ENCODE measurements at places on chromosomes 7 and 10.

- DNase-seq, result no peak
Measured at GRCh38 chr7:55570218-55570873, 2.0 kb downstream of the VOPP1 start.

DNA sequence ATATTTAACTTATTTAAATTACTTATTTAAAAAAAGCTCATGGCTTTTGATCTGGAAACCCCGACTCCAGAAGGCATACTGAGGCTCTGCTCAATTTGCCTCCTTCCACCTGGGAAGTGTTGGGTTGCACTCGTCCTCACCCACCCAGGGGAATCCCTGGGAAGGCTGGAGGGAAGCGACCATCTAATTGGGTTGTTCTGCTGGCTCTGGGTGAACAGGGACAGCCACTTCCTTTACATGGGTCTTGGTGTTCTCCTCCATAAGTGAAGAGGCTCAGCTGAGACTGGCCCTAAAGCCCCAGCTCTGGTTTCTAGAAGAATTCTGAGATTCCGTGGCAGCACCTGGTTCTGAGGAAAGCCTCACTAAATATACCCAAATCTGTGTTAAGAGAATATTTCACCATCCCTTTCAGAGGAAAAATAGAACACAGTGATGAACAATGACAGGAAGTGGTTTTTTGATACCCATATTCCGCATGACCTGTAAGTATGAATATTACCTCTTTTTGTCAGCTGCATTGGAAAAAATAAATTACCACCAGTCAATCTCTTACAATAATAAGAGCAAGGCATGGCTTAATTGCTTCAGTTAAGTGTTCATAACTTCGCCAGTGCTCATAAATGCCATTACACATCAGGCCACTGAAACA is 131.1 kb upstream of the SHH start:
- no peak for DNase-seq

DNA sequence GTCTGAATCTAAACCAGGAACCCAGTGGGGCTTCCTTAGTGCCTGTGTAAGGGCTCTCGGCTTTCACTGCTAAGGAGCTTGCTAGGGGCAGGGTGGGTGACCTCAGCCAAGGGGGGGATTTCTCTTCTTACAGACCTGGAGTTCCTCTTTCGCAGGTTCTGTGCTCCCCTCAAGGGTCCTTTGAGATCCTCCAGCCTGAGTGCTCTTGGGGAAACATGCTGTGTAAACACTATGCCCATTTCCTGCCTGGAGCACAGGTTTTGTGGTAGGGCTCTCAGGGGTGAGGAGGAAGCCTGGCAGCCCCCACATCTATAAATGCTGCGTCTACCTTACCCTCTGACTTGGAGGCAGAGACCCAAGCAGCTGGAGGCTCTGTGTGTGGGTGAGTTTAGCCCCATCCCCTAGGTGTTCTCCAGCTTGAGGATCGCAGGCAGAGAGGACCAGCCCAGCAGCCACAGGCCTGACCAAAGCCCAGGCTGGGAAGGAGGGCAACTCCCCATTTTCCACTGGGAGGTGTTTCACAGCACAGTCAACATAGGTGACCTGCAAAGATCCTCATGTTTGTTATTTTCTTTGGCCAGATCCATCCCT is at the start of gene SFTPA1:
Gene SFTPA1, plus strand, starts transcription at position 339 of the 591 bp plus-strand sequence. CDS start 887 bp downstream, outside the sequence.
- DNase-seq, result no peak

DNA sequence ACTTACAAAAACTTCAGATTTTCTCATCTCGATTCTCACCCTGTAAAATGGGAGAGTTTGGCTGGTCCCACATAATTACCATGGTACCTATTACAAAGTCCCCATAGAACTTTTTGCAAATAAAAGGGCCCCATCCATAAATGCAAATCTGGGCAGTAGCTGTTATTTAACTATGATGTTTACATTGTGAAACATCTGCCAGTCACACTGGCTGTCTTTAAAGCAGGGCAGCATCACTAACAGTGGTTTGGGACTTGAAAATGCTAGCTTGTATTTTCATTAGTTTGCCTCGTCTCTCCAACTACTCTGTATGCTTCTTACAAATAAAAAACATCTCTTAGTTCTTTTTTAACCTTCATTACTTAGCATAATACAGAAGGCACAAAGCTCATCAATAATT is 240.7 kb downstream of the FZD1 start:
- no peak for DNase-seq

GRCh38 chr7:87984088-87984487 is 50.0 kb downstream of the ADAM22 start:
- no peak for DNase-seq

GRCh38 chr10:121594623-121595350 is 3.5 kb downstream of the FGFR2 start:
- DNase-seq, result no peak

DNA sequence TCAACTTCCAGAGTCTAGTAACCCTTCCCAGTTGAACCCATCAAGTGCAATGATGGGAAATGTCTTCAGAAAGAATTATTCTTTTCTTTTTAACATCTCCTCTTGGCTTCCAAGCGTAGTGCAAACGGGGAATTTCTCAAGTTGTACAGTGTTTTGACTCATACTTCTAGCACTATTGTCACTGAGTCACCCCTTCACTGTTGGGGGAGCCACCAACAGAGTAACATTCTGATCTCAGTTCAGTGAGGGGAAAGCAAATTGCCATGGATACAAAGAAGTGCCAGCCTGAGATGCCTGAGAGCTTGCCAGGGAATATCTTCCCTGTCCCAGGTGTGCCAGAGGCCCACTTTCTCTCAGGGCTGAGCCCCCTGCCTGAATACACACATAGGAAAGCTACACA is 31.0 kb downstream of the CYP3A5 start:
- DNase-seq, result no peak

GRCh38 chr10:80272793-80273522 is 16.5 kb downstream of the MAT1A start:
- DNase-seq, result no peak

- DNase-seq, result no peak
Measured at GRCh38 chr7:47652591-47652990, 70.7 kb upstream of the TNS3 start.

DNA sequence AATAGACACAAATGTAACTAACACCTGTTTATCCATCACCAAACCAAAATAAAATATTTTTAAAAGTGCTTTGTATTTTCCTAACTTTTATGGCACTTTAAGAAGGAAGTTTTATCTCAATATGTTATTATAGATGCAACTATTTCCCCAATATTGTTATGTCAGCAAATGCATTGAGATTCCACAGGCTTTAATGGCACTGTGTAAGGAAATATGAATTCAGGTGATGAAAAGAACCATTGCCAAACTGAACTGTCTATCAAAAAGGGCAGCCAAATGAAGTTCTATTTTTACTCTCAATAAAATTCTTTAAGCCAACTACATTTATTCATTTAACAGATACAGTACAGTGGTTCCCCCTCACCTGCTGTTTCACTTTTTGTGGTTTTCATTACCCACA is 67.2 kb upstream of the OIT3 start:
- DNase-seq, result no peak

- no peak for DNase-seq
Measured at GRCh38 chr10:106534441-106534840, 630.1 kb downstream of the SORCS1 start.

DNA sequence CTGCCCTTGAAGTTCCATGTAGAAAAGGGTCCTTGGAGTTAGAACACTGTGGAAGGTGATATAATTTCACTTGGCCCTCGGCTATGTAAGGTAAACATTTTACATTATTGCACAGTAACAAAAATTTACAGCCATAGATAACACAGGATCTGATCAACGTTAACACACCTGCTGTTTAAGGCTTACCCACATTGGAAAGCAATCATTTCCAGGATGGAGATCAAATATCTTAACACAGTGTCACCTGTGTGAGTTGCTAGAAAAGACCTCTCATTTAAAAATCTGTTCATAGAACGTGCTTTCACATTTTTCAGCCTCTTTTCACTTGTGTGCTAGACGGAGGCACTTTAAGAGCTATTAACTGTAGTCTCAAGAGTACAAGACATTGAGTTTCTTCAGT is 1.9 kb downstream of the TMEM229A start:
- no peak for DNase-seq

GRCh38 chr7:106480161-106480579 is 180.8 kb downstream of the CCDC71L start:
- no peak for DNase-seq

DNA sequence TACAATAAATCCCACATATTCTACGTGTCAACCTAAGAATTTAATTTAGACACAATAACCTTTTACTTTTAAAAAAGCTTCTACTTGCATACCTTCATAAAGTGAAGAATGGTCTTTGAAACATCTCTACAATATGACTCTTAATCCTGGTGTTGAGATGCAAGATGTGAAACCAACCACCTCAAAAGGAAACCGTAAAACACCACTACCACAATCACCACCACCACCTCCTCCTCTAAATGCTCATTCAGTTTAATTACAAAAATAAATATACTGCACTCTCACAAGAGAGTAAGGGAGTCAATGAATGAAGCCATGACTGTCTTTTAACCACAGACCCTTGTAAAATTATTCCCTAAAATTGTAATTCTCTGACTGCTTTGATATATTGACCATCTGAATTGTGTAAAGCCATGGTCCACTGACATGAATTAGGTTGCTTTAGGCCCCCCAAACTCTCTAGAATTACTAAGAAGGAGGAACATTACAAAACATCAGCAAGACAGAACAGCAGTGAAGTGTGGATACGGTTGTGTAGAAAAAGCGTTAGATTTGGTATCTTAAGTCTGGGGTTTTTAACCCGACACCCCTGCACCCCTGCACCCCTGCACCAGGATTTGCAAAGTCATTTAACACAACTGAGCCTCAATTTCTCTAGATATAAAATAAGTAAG is 171.4 kb downstream of the SFMBT2 start:
- DNase-seq, result no peak

DNA sequence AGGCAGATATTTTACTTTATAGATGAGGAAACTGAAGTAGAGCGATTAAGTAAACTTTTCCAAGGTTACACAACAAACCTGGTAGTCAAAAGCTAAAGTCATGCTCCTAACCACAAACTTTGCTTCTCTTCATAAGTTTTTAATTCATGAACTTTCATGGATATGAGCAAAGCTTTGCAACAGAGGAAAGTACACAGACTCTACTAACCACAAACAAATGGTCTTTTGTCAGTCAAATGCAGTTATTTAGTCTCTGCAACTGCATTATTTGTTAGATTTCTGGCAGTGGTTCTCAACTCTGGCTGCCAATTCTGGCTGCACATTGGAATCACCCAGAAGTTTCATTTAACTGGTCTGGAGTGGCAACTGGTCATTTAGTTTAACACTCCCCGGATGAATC is 140.6 kb upstream of the TMEM168 start:
- no peak for DNase-seq

DNA sequence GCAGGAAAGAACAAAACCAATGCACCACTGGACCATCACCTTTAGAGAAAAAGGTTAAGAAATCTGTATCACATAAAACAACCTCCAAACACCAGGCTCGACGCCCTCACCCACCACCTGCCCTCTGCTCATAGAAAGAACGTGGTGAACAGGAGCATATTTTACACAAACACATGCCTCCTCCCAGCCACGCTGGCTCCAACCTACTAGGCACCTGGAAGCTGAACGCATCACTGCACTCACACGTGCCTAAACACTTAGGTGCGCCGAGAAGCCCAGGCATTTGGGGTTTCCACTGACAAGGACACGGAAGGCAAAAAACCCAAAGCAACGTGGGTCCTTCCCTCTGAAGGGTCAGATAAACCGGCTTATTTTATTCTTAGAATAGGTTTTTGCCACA is 56.0 kb downstream of the PTPRN2 start:
- DNase-seq, result no peak

- DNase-seq, result no peak
Measured at GRCh38 chr10:96910488-96911395, 78.6 kb downstream of the LCOR start.

GRCh38 chr7:24572016-24572392 is 1.2 kb upstream of the PALS2 start:
- no peak for DNase-seq

GRCh38 chr10:131077031-131077430 is 234.5 kb downstream of the TCERG1L start:
- DNase-seq, result no peak

- no peak for DNase-seq
Measured at GRCh38 chr7:150357771-150358427, 10.7 kb upstream of the REPIN1 start.

- no peak for DNase-seq
Measured at GRCh38 chr7:131045526-131045925, 282.1 kb upstream of the MKLN1 start.

GRCh38 chr10:63221950-63222349 is 88.8 kb downstream of the NRBF2 start:
- no peak for DNase-seq

GRCh38 chr7:94972296-94972695 is 64.9 kb downstream of the PPP1R9A start:
- DNase-seq, result no peak

DNA sequence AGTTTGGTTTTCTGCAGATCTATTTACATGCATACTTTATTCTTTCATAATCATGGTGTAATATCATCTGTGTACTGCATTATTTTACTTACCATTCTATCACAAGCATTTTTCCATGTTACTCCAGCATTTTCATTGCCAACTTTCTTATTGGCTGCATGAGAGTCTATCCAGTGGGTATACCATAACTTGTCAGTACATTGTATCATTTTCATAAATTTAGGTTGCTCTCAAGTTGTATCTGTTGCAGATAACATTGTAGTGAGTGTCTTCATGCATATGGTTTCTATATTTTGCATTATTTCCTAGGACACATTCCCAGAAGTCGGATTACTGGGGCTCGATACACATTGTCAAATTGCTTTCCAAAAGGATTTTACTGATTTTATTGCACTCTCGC is 87.2 kb upstream of the INSYN2A start:
- DNase-seq, result no peak

DNA sequence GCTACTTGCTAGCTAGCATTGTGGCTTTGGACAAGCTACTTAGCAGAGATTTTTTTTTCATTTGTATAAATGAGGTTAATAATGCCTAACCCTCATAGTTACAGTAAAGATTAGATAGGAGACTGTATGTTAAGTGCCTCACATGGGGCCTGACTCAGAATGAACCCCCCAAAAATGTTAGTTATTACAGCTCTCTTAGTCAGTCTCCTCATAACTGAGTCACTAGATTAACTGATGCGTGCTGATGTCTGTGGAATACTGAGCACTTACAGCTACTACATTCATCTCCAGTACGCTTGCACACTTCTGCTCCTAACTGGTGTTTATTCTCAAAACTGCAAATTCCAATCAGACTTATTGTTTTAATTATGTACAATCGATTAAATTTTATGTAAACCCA is 315.3 kb downstream of the SNX13 start:
- DNase-seq, result no peak

DNA sequence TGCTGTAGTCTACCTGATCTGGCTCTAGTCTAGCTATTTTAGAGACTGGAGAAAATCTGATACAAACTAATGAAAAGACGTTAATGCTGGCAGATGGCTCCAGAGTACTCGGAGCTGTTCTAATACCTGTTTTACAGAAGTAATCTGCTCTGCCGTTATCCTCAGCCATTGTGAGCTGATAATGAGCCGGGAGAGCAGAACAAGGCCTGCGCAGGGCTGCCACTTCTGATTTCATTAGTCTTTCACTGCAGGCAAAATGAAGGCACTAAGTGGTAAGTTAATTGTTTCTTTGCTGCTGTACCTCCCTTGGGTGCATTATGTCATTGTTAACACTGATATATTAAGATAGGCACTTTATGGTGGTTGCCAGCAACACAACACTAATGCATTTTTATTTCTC is 456.4 kb upstream of the PFKP start:
- DNase-seq, result no peak

Measured in liver (tissue), 10 donors.